Sigmoid colon (tissue), 7 donors: ENCODE measurements at places on chromosomes 5 and 9. TPM values are rescaled to one million over a fixed set of nuclear protein-coding genes. Genes with fewer than 3 reads are reported as not detected.

The TMEM171 gene
- polyA plus RNA-seq, result 46.8 TPM

The SIT1 gene
- polyA plus RNA-seq, result 1.8 TPM

The RFESD gene
- polyA plus RNA-seq, result 2.0 TPM

DNA sequence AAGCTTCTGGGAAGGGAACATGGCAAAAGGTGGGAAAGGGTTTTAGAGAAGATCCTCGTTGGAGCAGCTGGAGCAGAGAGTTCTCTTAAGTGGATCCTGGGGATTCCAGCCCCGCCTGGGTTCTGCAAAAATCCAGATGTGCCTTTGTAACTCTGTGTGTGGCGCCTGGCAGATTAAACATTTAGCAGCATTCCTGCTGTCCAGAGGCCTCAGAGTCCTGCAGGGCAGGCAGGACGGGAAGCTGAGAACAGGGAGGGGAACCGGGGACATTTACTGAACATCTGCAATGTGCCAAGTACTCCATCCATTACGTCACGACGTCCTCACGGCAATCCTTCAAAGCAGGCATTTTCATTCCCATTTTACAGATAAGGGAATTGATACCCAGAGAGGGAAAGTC is 6.0 kb downstream of the EIF4E1B start:
- no peak for DNase-seq

DNA sequence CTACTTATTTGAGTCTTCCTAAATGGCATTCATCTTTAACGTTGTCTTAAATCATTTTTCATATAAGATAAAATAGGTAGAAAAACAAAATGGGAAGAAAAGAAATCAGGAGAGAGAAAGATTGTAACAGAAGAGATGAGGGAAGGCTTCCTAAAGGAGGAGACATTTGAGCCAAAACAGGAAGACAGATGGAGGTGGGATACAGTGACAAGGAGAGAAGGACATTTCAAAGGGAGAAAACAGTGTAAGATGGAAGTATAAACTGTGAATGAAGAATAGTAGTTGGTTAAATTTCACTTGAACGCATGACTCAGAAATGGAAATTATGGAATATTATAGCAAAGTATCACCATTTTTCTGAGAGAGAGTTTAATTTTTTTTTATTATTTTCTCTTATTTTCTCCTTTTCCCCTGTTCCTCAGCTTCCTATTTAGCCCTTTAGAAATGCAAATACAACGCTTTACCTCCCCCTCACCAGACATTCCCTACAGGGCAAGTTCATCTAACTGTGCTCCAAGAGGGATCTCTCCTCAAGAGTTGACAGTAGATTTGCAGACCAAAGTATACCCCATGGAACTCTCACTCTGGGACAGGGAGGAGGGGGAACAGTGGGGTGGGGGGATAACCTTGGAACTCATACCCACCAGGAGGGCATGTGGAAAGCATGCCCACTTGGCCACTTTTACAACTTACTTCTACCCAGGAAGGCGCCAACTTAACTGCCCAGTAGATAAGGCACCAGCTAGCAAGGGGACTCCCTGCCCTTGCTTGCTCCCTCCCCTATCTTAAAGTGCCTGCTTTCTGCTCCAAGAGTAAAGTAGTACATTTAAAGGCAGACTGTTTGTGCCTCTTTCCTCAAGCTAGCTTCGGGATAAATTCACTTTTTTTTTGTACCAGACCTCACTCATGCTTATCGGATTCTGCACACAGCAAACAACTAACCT is 304.7 kb upstream of the POU5F2 start:
- DNase-seq, result no peak

- no peak for DNase-seq
These were observed 347.4 kb upstream of the NUDT12 start for GRCh38 chr5:103910011-103910410.

DNA sequence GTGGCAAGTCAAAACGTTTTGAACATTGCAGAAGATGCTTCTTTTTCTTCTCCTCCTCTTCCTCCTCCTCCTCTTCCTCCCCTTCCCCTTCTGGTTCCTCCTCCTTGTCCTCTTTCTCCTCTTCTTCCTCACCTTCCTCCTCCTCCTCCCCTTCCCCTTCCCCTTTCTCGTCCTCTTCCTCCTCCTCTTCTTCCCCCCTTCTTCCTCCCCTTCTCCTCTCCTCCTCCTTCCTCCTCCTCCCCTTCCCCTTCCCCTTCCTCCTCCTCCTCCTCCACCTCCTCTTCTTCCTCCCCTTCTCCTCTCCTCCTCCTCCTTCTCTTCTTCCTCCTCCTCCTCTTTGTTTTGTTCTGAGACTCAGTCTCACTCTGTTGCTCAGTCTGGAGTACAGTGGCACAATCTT is 167.0 kb upstream of the SV2C start:
- no peak for DNase-seq

DNA sequence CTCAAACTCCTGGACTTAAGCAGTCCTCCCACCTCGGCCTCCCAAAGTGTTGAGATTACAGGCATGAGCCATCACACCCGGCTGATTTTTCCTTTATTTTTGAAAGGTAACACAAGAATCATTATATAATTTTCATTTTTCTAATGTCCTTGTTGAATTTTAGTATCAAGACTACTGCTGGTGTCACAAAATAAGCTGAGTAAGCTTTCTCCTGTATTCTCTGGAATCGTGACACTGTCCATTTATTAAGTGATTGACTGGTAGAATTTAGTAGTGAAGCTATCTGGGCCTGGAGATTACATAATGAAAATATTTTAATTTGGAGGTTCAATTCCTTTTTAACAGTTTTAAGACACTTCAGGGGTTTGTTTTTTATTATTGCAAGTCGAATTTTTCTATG is 9.5 kb downstream of the CDK20 start:
- DNase-seq, result no peak
